Glomerular endothelial cell (primary cell): ENCODE measurements at places on chromosomes 7 and 10.

GRCh38 chr7:2643386-2644219 lies 11.8 kb downstream of the TTYH3 start:
- no peak for DNase-seq

DNA sequence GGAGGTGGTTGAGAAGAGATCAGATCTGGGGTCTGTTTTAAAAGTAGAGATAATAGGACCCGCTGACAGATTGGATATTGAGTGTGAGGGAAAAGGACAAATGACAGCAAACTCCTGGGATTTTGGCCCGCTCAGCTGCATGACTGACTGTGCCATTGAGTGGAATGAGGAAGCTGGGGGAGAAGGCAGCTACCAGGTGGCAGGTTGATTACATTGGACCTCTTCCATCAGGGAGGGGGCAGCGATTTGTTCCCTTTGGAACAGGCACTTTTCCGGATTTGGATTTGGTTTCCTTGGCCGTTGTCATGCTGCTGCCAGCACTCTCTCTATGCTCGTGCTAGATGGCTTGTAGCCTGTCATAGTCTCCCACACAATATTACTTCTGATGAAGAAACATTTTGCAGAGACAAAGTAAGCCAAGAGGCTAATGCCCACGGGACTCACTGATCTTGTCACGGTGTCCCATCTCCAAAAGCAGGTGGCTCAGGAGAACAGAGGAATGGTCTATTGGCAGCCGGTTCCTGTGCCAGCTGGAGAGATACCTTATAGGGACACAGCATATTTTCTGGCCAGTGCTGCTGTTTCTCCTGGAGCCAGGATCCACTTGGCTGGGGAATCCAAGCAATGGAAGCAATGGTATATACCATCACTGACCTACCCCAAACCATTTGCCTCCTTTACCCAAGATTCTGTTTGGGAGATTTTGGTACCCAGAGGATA lies 69.1 kb upstream of the WAC start:
- no peak for DNase-seq

- DNase-seq, result no peak
Observed at GRCh38 chr10:22854935-22855421, 72.9 kb upstream of the ARMC3 start.

- DNase-seq, result no peak
Observed at GRCh38 chr7:81064426-81064825, 145.6 kb upstream of the SEMA3C start.

DNA sequence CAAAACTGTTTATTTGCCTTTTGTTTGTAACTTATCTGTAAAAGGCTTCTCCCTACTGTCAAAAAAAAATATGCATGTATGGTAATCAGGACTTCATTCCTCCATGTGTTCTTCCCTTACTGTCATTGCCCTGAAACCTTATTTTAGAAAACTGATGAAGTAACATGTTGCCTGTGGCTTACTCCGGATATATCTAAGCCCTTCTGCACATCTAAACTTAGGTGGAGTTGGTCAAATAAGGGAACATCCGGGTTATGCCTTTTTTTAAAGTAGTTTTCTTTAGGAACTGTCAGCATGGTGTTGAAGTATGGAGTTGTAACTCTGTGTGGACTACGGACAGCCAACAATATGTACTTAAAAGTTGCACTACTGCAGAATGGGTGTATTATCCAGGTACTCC lies 6.2 kb downstream of the SAR1A start:
- no peak for DNase-seq
